ENCODE measurements at places on chromosomes 1 and 21. TPM values are rescaled to one million over a fixed set of nuclear protein-coding genes. Genes with fewer than 3 reads are reported as not detected.

LRRC3 gene
- total RNA-seq = 4.1 TPM

NDC1 gene
- 59.3 TPM for total RNA-seq

CD84 gene
- not detected for total RNA-seq

RAVER2 gene
- 12.2 TPM for total RNA-seq

DNA sequence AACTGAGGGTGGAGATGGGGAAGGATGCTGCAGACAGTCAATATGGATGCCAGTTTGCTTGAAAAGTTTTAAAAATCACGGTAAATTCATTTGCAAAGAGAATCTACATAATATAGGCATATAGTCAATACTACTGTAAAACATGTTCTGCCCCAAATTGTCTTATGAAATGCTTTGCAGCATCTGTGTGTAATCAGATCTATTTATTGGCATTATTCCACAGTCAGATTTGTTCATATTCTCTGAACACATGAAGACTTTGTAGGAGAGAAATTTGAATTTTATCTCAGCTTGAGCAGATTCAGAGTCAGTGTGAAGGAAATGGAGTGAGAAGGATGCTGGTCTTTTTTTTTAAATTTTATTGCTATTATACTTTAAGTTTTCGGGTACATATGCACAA is 88.5 kb downstream of the PLPPR4 start:
- no peak for DNase-seq

DNA sequence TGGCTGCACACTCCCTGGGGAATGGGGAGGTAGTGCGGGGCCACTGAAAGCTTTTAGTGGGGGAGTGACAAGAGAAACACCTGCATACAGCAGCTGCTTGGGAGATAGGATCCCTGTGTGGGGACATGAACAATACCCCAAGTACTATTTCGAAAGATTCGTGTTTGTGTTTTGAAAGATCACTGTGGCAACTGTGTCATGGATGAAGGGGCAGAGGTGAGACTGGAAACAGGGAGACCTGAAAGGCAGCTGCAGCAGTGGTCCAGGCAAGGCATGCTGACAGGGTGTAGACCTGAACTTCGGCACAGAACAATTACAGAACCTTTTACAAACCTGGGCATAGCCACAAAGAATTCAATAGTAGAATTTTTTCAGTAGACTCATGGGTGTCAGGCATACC is 32.9 kb downstream of the TENT5C start:
- no peak for DNase-seq

DNA sequence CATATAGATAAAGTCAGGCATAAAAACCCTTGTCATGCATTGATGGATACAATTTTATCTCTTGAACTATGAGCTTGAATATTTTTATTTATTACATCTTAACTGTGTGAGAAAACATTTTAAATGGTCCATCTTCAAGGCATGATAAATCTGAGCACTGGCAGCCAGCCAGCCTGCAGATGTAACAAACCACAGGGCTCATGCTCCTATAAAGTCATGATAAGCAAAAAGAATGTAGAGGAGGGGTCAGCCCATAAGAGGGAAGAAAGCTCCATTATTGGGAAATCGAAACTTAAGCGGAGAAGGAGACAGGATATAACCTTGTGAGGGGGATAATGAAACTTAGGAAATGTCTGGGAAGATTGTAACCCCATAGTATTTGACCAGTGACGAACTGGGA is 839.0 kb downstream of the LRRIQ3 start:
- no peak for DNase-seq

DNA sequence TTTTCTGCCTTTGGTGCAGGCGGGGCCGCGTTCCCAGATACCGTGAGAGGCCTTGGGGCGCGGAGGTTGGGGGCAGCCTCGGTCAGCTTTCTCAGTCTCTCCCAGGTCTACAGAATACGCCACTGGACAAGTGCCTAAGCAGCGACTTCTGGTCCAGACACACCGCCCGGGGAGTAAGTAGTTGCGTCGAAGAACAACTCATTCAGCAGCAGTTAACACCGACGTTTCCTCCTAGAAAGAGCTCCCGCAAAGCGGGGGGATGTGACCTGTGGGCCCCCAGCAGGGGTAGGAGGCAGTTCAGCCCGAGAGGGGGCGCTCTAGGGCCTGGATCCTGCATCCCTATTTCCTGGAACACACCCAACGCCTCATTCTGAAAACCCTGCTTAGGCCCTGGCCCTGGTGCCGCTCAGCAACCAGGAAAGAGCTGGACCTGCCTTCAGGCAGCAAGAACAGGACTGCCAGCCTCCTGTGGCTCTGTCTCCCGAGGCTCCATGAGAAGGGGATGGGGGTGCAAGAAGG is 6.5 kb upstream of the BARHL2 start:
- DNase-seq = no peak

DNA sequence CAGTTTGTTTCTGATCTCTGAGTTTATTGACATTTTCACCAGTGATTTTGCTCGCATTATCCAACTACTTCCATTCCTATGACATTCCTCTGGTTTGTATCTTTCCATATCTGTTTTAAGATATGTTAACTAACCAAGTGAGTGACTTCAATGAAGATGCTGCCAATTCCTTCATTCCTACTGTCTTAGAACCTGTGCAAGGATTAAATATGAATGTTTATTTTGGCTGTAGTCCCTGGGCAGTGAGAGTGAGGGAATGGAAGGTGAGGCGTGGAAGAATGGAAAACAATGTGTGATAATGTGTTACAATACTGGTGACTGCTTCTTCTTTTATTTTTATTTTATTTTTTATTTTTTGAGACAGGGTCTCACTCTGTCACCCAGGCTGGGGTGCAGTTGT is 183.0 kb downstream of the SDCCAG8 start:
- no peak for DNase-seq

DNA sequence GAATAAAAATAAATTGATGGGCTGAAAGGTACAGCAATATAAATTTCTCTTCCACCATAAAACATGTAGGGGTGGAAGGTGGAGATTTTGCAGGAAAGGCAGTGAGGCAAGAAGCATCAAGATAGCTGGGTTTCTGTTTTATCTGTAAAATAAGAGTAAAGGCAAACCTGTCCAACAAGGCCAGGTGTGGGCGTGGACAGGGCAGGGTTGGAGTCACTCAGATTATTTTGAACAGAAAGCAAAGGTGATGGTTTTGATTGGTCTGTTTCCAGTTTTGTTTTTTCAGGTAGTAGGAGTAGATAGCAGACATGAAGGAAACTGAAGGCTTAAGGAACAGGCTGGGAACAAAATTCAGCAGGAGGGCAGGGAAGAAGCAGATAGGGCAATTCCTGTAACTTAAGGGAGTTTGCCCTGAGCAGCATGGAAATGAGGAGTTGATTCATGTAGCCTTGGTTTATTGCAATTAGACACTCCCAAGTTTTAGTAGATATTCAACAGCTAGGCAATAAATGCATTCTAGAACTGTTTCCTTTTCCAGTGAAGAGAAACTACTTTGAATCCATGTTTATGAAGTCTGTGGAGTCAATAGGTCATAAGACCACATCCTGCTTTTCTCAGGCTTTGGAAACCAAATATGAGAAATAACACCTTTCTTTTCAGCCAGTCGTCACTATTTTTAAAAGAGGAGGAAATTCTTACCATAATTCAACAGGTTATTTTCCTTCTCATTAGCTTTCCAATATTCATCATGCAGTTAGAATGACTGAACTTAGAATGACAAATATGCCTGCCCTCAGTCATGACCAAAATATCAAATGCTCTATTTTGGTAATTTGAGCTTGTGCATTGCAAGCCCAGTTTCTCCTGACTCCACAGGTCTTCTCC is 38.7 kb upstream of the CD55 start:
- DNase-seq = peak; percentile 64

DNA sequence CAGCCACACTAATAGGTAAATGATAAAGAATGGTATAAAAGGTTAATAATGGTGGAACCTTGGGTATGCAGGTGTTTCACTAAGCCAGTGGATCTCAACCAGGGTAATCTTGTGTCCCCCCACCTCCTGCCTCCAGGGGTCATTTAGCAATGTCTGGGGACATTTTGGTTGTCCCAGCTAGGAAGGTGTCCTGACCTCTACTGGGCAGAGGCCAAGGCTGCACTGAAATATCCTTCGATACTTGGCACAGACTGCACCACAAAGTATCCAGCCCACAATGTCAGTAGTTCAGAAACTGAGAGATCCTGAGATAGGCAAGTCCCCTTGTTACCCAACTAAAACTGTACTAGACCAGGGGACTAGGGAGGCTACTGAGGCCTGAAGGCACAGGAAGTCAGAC is 113.6 kb upstream of the TIAM1 start:
- DNase-seq = no peak

DNA sequence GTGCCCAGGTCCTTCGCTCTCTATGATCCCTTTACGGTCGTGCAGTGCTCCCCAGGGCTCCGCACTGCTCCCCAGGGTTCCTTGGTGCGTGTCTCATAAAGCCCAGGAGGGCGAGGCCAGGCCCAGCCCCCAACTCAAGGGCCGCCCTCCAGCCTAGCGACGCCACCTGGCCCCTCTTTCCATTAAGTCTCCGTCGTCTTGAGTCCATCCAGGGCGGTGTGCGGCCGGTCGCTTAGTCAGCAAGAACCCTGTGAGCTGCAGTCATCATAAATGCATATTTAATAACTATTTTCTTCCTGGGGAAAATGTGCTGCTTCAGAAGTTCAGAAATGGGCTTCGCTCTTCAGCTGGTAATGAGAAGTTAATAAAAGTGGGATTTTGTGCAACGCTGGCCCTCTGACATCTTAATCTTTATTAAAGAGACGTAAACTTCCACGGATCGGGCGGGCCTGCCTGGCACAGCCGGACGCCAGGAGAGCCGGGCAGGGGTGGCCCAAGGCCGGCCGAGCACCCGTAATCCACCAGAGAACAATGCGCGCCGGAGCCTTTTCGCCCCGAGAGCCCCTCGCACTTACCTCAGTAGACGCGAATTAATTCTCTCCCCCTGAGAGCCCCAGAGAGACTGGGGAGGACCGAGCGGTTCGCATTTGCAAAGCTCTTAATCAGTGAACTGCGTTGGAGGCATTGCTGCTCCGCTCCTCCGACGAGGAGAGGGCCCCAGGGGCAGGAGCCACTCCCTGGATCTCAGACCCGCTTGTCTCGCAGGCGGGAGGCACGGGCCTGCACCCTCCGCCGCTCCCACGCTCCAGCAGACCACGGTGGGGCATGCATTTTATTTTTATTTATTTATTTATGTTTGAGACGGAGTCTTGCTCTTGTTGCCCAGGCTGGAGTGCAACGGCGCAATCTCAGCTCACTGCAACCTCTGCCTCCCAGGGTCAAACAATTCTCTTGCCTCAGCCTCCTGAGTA is 188.3 kb upstream of the ARHGEF16 start:
- no peak for DNase-seq

- DNase-seq = no peak
Observed at GRCh38 chr1:82706741-82707140, 906.0 kb downstream of the ADGRL2 start.
